Stimulated activated CD4-positive, alpha-beta T cell treated with anti-CD3 and anti-CD28 coated beads, TNF-alpha, amount 100 ng/mL, for 24 hours (primary cell): ENCODE measurements at places on chromosomes 6 and 20.

GRCh38 chr20:21577551-21577950 lies 63.7 kb upstream of the NKX2-2 start:
- DNase-seq, result no peak

GRCh38 chr6:122416825-122417224 lies 17.4 kb downstream of the HSF2 start:
- DNase-seq, result no peak

DNA sequence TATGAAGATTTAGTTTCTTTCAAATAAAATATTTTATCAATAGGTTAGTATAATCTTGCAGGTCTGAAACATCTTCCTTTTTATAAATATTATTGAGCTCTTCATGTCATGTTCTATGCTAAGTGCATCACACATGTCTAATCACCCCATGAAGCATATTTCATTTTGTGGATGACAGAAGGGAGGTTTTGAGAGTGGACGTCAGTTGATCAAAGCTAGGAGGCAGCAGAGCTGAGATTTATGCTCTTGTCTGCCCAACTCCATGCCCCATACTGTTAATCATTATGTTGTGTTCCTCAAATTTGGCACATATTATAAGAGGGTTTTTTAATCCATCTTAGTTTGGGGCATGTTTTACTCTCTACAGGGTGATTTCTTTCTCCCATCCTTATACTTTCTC lies 22.7 kb downstream of the DSE start:
- no peak for DNase-seq

- no peak for DNase-seq
Observed at GRCh38 chr6:26575494-26575939, 21.2 kb upstream of the ABT1 start.
